ENCODE measurements at places on chromosomes 13 and 19.

GRCh38 chr19:48625891-48626327 lies 6.6 kb downstream of the SPHK2 start:
- DNase-seq, result no peak

GRCh38 chr19:8827277-8827676 lies 4.8 kb downstream of the ZNF558 start:
- no peak for DNase-seq

DNA sequence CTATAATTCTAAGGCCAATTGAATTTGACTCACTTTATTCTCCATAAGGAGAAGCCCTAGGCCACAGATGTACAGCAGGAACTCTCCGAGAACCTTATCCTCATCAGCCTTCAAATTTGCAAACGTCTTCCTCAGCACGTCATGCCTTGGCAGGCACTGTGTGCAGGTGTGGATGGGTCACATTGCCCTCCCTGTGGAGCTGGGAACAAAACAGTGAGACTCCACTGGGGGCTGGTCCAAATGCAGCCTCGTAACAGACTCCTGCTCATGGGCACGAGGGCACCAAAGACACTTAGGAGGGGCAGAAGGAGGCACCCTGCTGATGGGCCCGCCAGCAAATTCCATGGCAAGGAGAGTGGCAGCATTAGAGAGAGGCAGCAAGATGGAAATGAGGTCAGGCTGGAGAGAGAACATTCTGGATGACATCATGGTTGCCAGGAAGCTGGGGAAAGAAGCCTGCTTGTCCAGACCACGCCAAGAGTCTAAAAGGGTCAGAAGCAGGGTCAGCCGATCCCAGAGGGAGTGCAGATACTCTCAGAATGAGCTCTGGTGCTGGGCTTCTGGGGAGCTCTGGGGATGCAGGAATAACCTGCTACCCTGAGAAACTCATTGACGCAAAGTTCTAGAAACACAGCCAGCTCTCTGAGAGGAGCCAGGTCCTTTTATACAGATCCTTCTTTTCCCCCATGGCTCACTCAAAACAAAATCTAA lies 242.2 kb downstream of the B3GLCT start:
- no peak for DNase-seq

- peak; percentile 98 for DNase-seq
Observed at GRCh38 chr19:14375055-14375581, 6.1 kb upstream of the ADGRE5 start.

DNA sequence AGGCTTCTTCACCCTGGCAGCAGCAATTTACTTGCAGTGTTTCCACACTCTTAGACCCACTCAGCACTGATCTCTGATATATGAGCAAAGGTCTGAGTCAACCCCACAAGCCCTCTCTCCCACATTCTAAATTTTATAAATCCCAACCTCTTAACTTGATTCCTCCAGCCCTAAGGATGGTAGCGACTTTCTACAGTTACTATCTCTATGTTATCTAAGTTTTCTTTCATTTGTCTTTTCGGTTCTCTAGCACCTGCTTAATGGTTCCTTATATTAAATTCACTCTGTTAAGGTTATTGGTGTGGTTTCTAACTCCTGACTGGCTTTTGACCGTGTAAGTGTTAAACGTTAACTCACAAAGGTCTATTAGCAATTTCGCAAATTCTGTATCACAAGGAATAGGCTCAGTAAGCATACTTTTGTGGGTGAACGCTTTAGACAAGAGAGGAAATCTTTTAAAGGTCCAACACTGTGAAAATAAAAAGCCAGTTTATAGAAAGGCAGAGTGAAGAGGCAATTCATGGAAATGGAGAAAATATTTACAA lies 99.3 kb downstream of the DLEU7 start:
- no peak for DNase-seq

- no peak for DNase-seq
Observed at GRCh38 chr13:101775267-101775666, 322.8 kb downstream of the ITGBL1 start.

DNA sequence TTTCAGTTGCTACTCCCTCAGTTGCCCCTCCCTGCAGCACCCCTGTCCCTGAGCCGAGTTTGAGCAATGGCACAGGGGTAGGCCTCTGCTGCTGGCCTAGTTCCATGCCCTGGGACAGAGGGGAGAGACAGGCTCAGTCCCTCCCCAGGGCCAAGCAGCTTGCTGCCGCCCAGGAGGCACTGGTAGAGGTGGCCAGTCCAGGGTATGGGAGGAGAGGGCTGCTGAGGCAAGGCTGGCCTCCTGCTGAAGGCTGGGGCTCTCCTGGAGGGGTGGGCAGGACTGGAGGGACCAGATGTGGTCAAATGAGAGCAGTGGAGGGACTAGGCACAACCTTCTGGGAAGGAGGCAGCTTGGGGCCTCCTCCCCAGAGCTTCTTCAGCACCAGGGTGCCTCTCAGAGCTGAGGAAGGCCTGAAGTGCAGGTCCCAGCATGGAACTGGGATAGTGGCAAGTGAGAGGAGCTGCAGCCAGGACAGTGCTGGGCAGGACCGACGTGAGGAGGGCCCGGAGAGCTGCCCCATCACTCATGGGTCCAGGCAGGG lies 29.8 kb upstream of the VSTM2B start:
- no peak for DNase-seq

- peak; percentile 58 for DNase-seq
Observed at GRCh38 chr19:3367628-3368440, 1.5 kb downstream of the NFIC start.

DNA sequence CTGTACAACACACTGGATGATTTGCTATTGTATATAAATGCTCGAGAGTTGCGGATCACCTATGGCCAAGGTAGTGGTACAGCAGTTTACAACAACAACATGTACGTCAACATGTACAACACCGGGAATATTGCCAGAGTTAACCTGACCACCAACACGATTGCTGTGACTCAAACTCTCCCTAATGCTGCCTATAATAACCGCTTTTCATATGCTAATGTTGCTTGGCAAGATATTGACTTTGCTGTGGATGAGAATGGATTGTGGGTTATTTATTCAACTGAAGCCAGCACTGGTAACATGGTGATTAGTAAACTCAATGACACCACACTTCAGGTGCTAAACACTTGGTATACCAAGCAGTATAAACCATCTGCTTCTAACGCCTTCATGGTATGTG lies 21.5 kb downstream of the OLFM4 start:
- DNase-seq, result no peak

GRCh38 chr13:99281811-99282263 lies 23.7 kb upstream of the GPR18 start:
- no peak for DNase-seq

DNA sequence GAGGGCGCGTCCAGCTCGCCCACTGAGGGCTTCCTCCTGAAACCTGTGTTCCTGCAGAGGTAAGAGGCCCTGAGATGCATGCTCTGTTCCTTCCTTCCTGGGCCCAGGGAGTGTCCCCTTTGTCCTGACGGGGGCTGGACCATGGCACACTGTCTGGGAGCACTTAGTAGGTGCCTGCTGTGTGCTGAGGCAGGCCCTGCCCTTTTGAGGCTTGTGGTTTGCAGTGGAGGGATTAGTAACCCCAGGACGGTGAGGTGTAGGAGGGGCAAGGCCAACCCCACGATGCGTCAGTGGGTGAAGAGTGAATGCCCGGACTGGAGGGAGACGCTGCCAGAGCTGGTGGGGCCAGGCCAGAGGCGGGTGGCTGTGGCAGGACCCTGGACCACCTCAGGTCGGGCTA lies 11.2 kb upstream of the F2RL3 start:
- DNase-seq, result no peak

DNA sequence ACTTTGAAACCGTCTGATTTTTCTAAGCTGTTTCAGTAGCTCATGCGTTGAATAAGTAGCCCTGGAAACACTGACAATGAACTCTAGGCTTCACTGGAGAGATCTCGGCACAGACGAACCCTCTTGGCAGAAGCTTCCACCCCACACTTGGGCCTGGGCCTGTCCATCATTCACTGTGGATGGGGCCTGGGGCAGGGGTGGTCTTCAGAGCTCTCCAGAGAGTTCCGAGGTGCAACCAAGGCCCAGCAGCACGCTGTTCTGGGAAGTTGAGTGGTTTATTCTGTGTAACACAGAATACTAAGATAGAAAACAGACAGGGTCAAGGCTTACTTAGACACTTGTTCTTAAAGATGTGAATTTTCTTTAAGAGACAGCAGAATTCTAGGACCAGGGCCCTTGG lies 21.9 kb downstream of the NAXD start:
- DNase-seq, result no peak

- no peak for DNase-seq
Observed at GRCh38 chr13:102132777-102133295, 269.0 kb downstream of the FGF14 start.

- no peak for DNase-seq
Observed at GRCh38 chr19:4197625-4198466, 15.4 kb downstream of the ANKRD24 start.

GRCh38 chr19:33193865-33194362 lies at the start of gene LRP3:
Gene LRP3 (plus strand): TSS chr19:33194330. CDS start chr19:33194786, 456 bp downstream.
- peak; percentile 11 for DNase-seq

DNA sequence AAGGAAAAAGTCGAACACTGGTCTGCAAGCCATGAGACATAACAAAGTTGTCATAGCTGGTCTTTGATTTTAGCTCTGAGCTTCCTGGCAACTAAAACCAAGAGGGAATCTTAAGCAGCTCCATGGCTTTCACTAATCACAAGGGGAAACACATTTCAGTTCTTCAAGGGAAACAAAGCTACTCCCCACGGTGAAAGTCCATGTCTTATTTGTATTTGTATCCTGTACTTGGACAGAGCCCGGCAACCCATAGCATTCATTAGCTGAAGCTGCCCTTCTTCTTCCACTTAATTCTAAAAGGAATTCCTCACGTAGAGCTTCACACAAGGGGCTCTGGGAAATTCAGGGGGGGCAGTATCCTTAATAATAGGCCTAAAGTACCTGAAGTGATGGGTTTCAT lies 128.9 kb downstream of the RGCC start:
- DNase-seq, result no peak

DNA sequence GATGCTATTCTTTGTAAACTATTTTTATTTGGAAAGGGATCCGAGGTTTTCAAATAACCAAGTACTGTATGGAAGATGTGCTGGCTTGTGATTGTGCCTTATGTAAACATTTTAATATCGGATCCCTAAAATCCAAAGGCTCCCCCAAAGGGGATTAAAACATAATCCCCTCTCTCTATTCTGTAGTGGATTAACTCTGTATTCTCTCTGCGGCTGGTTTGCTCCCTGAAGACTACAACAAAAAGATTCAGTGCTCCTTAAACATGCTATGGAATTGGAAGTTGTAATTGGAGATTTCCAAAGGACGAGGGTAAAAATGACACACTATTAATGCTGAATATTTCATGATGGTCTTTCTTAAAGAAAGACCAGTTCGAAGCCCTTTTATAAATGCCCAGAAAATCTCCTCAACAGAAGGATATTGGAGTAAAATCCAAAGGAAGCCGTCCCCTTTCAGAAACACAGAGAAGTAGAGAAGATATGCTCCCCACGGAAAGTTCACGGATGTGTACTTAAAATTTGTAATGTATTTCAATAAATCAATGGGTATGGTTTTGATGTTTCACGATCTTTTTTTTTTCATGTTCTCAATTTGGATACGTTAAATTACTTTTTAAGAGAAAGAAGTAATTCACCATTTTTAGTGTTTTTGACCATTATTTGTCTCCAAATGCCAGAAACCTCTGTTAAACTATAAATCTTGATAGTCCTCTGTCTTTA lies 6.5 kb downstream of the MAB21L1 start:
- no peak for DNase-seq
